Vagina (tissue), 2 donors: ENCODE measurements at places on chromosomes 16 and 17. TPM values are rescaled to one million over a fixed set of nuclear protein-coding genes. Genes with fewer than 3 reads are reported as not detected.

B4GALNT2 gene
- total RNA-seq = not detected

ITGA2B gene
- total RNA-seq = 2.0 TPM

CCL22 gene
- 0.49 TPM for total RNA-seq

PNMT gene
- 5.6 TPM for total RNA-seq

ZG16B gene
- 11.3 TPM for total RNA-seq

- no peaks in the 10 kb centered on the region for H3K36me3 ChIP-seq
- no peak overlapping the region for H3K4me3 ChIP-seq
- H3K27ac ChIP-seq = peak overlapping the region; percentile 52
- DNase-seq = no peak
- H3K4me1 ChIP-seq = peaks cover 33% of the 10 kb centered on the region
Measured at GRCh38 chr16:1923299-1924034, 5.3 kb upstream of the HS3ST6 start.

GRCh38 chr17:67602974-67603373 is 114.8 kb upstream of the NOL11 start:
- no peak for DNase-seq
- H3K27me3 ChIP-seq = no peaks in the 10 kb centered on the region
- no peak overlapping the region for H3K27ac ChIP-seq

- no peak overlapping the region for H3K27ac ChIP-seq
- no peak for DNase-seq
- no peaks in the 10 kb centered on the region for H3K36me3 ChIP-seq
- peaks cover 25% of the 10 kb centered on the region for H3K4me1 ChIP-seq
Measured at GRCh38 chr17:28501421-28502284, 4.5 kb upstream of the FOXN1 start.

DNA sequence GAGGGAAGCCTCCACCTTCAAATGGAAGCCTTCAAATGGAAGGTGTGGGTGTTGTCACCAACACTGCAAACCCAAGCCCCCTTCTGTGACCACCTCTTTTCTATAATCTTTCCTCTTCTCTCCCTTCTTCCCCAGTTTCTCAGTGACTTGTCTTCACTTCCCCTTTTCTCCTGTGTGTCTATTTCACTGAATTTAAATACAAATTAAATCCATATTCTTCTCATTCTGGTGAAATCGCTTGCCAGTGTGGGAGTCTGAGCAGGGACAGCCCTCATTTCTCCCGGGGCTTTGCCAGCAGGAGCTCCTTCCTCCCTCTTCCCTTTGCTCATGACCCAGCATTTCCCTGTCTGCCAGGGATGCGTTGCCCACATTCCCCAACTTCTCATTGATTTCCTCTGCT is 6.4 kb upstream of the ITGAX start:
- no peak overlapping the region for H3K4me3 ChIP-seq
- no peaks in the 10 kb centered on the region for H3K36me3 ChIP-seq
- no peaks in the 10 kb centered on the region for H3K4me1 ChIP-seq
- no peak overlapping the region for H3K27ac ChIP-seq

GRCh38 chr16:50740736-50741135 is 1.1 kb upstream of the CYLD start:
- DNase-seq = no peak
- H3K27ac ChIP-seq = peak overlapping the region; percentile 67
- no peak overlapping the region for H3K4me3 ChIP-seq
- peaks cover 29% of the 10 kb centered on the region for H3K4me1 ChIP-seq
- no peaks in the 10 kb centered on the region for H3K27me3 ChIP-seq

DNA sequence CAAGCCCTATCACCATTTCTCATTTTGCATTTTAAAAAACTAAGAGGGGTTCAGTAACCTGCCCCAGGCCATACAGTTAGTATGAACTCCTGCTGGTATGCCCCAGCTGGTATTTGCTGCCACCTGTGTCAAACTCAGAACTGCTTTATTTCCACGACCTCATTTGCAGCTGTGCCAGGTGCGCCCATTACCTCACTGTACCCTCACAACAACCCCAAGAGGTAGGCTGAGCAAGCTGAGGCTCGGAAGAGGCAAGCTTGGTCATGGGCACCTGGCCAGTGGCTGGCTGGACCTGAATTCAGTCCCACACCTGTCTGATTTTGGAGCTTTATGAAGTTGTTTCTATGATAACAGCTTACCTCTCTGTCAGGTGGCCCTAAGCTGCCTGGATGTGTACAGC is 7.6 kb downstream of the EPN2 start:
- H3K4me3 ChIP-seq = no peak overlapping the region
- no peak for DNase-seq
- no peaks in the 10 kb centered on the region for H3K27me3 ChIP-seq

GRCh38 chr17:51442088-51442865 is 181.9 kb downstream of the UTP18 start:
- no peak overlapping the region for H3K27ac ChIP-seq
- H3K36me3 ChIP-seq = no peaks in the 10 kb centered on the region

DNA sequence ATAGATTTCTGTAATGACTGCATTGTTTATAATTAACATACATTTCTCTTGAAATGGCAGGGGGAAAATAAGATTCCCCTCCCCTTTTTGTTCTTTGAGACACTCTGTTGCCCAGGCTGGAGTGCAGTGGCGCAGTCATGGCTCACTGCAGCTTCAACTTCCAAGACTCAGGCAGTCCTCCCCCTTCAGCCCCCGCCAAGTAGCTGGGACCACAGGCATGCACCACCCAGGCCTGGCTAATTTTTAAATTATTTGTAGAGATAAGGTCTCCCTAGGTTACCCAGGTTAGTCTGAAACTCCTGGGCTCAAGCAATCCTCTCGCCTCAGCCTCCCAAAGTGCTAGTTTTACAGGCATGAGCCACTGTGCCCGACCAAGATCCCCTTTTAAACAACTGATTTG is 67.7 kb downstream of the KATNIP start:
- H3K36me3 ChIP-seq = no peaks in the 10 kb centered on the region
- no peak for DNase-seq
- H3K4me3 ChIP-seq = no peak overlapping the region
- H3K27me3 ChIP-seq = no peaks in the 10 kb centered on the region
- H3K4me1 ChIP-seq = no peaks in the 10 kb centered on the region

DNA sequence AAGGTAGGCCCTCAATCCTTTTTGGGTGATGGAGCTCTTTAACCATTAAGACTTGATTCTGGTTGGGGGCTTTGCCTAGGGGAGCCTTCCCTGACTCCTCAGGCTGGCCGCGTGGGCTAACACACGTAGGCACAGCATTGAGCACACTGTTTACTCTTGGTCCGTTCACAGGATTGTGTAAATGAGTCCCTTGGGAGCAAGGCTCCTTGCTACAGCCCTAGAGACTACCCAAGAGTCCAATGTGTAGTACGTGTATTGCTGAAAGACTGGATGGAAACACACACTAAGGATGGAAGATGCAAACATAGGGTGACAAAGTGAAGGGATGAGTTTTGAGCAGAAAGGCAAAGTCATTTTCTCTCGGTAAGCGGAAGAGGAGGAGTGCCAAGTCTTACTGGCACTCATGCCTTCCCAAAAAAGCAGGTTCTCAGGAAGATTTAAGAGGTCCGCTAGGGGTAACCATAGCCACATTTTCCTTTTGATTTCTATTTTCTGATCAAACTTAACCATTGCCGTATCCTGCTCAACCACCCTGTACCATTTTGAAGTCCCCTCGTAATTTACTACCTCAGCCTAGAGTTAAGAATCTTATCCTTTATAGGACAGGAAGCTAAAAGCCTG is 911 bp upstream of the ITGA2B start:
- H3K4me1 ChIP-seq = peaks cover 10% of the 10 kb centered on the region
- no peaks in the 10 kb centered on the region for H3K27me3 ChIP-seq
- no peak for DNase-seq
- no peaks in the 10 kb centered on the region for H3K36me3 ChIP-seq

GRCh38 chr17:15261258-15261801 is 3.8 kb downstream of the PMP22 start:
- no peaks in the 10 kb centered on the region for H3K27me3 ChIP-seq
- peak; percentile 89 for DNase-seq
- H3K36me3 ChIP-seq = no peaks in the 10 kb centered on the region
- peaks cover 42% of the 10 kb centered on the region for H3K4me1 ChIP-seq

GRCh38 chr17:9259419-9259818 is 238.1 kb downstream of the NTN1 start:
- no peaks in the 10 kb centered on the region for H3K27me3 ChIP-seq
- DNase-seq = no peak
- peaks cover 25% of the 10 kb centered on the region for H3K4me1 ChIP-seq
- no peak overlapping the region for H3K27ac ChIP-seq

DNA sequence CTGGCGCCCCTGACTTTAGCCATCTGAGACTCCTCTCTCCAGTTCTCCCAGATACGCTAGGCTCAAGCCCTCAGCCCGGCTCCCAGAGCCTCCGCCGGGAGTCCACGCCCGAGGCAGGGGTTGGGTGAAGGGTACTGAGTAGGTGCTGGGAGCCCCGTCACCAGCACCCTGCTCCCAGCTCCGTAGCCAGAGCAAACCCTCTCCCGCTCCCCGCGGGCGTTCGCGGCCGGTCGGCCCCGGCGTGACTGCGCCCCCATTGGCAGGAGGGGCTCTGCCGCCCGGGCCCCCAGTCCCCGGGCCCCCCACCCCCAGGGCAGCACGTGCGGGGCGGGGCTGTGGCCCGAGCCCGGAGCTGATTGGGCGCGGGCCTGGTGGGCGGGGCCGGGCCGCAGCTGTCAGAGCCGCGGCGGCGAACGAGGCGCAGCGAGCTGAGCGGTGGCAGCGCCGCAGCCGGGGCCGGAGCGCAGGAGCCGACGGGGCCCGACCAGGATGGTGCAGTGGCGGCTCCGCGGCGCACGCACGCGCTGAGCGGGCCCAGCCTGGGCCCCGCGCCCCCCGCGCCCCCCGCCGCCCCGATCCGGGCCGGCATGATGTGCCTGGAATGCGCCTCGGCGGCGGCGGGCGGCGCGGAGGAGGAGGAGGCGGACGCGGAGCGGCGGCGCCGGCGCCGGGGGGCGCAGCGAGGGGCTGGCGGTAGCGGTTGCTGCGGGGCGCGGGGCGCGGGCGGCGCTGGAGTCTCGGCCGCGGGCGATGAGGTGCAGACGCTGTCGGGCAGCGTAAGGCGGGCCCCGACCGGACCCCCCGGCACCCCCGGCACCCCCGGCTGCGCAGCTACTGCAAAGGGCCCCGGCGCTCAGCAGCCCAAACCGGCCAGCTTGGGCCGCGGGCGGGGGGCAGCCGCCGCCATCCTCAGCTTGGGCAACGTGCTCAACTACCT is at the start of gene SPNS2:
TSS of gene SPNS2 (plus strand) at position 421 of the 937 bp plus-strand sequence. CDS start at position 588, 167 bp downstream.
- no peaks in the 10 kb centered on the region for H3K27me3 ChIP-seq
- peaks cover 27% of the 10 kb centered on the region for H3K4me1 ChIP-seq
- no peak within 1 kb of the TSS for H3K27ac ChIP-seq

DNA sequence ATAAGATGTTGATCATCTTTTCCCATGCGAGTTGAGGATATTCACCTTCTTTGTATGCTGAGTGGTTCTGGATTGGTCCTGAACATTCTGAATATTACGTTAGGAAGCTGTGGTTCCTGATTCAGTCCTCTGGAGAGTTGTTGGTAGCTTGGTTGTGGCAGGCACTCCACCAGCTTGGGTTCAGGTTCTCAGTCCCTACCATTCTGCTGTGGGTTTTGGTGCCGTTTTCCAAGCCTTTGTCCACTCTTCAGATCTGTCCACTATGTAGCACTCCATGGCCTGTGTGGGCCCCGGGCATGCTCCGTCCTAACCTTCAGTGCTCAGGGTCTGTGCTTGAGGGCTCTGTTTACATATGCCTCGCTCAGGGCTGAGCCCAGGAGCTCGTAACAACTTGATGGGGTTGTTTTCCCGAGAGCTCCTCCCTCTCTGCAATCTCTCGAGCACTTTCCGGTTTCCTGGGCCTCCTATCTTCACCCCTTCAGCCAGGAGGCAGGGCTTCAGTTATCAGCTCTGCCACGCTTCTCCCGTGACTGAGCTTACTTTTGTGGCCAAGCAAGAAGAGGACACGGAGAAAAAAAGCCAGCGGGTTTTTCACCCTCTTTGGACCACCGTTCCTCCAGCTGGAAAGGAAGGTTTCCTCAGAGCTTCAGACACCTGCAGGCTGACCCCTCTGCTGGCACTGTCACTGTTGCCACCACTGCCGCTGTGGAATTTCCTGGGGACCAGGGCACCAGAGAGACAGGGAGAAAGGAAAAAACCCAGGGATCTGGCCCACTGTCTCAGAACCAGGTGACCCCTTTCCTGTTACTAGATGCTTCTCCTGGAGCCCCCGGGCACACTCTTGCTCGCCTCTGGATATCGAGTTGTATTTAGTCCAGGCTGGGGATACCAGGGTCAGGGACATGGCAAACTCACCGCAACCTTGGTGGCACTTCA is 19.6 kb downstream of the KIAA0513 start:
- no peaks in the 10 kb centered on the region for H3K27me3 ChIP-seq
- no peak overlapping the region for H3K27ac ChIP-seq
- H3K36me3 ChIP-seq = no peaks in the 10 kb centered on the region
- no peak for DNase-seq

DNA sequence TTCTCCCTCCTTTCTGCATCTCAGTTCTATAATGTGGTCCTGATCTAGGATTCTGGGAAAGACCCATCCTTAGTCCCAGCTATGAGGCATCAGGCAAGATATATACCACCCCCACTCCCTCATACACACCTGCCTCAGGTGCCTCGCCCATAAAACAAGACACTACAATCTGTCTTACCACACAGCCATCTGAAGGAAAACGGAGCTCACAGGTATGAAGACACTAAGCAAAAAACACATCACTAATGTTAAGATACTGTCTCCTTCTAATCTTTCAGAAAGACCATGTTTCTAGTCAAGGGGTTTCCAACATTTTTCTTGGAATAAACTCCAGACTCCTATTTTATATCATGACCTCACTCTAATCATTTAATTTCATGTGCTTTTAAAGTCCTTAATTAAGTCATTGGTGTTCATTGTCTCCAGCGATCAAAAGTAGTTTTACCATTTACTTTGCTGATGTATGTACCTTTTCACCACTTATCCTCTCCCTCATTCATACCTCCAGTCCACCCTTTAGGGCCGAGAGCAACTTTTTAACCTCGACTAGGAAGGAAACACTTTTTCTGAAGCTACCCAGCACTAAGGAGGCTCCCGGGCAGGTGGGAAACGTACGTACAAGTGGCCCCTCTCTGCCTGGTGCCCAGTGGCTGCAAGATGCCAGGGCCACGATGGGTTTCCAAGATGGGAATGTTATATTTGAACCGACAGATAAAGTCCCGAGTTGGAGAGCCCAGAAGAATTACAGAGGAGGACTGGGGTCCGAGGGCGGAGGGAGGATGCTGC is 979 bp downstream of the MAP3K14 start:
- no peaks in the 10 kb centered on the region for H3K27me3 ChIP-seq
- no peak for DNase-seq
- peaks cover 83% of the 10 kb centered on the region for H3K4me1 ChIP-seq
- H3K36me3 ChIP-seq = no peaks in the 10 kb centered on the region
- peak overlapping the region; percentile 89 for H3K4me3 ChIP-seq

DNA sequence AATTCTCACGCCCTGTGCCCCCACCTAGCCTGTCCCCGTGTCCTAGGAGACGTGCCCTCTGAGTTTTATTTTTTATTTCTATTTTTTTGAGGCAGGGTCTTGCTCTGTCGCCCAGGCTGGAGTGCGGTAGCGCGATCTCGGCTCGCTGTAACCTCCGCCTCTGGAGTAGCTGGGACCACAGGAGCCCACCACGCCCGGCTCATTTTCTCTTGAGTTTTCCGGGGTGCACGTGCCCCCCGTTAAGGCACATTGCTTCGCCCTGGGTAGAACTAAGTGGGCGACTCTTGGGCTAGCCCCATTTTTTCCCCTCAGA is 655 bp upstream of the KLHDC4 start:
- H3K4me1 ChIP-seq = peaks cover 34% of the 10 kb centered on the region
- H3K27ac ChIP-seq = peak overlapping the region; percentile 82
- DNase-seq = no peak
- H3K27me3 ChIP-seq = no peaks in the 10 kb centered on the region
